Activated gamma-delta T cell treated with Interleukin-2 at 50 U/mL for 16 hours (primary cell): ENCODE measurements at places on chromosomes 16 and 17.

DNA sequence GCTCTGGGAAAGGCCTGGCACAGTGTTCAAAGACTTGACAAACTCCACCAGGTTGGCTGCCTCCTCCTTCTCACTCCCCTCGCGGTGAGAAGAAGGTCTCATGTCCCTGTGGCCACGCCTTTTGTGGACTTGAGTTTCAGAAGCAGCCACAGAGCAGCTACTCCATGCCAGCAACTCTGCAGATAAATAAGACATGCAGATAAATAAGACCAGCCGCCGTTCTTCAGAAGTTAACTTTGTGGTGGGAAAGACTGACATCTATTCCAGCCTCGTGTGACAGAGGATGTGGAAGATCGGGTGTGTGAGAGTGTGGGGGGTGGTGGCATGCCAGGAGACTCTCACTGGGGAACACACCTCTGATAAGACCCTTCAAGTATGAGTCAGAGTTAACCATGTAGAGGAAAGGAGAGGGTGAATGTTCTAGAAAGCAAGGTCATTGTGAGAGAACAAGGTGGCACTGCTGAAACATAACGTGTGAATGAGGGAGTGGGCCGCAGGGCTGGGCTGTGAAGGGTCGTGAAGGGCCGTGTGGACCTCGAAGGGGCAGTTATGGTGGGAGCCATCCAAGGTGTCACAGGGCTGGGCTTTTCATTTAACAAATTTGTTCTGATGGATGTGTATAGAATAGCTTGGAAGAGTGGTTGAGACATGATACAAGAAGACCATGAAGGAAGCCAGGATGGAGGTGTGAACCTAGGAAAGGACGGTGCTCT lies 830 bp downstream of the SPACA3 start:
- no peak for DNase-seq

DNA sequence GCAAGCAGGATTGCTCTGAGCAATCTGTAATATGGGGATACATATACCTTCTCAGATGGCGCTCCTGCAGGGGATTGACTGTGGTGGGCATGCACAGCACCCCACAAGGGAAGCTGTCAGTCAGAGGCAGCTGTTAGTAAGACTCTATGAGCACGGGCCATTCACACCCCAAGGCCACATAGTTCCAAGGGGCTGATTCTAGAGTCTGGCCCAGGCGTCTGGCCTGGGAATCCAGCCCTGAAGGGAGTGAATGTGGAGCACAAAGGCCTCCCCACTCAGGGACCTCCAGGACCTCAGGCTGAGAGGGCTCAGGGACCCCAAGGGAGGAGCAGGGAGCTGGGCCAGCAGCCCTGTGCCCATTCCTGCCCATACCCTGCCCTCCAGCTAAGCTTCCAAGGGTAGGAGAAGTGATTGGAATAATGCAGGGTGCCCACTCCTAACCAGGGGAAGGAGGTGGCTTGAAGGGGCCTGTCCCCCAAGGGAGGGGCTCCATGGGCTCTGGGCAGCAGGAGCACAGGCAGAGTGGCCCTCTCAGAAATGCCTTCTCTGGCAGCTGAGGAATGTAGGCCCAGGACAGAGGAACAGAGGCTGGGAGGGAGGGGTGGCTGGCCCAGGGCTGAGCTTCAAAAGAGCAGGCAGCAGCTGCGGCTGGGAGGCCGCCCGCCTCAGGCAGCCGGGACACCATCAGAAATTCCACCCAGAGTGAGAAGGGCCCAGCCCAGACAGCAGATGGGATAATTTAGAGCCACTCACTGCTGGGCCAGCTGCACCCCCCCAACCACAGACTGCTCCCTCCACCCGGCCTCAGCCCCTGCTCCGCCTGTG lies 48.9 kb upstream of the MRPS23 start:
- DNase-seq: no peak

- DNase-seq: no peak
Observed at GRCh38 chr17:83196973-83197880, 117.8 kb downstream of the METRNL start.

DNA sequence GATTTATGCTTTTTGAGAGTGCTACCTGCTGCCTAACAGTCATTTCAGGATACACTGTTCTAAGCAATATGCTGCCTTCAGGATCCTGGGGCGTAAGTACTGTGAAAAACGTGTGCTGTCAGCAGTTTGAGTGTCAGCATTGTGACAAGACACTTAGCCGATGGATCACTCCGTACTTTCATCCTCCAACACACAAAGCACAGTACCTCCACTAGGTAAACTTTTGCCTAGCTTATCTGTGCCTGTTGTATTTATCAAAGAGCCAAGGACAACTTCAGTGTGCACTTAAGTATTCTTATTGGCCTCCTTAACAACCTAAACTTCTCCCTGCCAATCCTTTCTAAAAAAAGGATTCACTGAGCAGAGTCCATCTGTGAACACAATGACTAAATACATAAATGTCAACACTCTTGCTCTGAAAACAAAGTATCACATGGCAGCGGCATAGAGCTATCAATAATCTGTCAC lies 33.8 kb upstream of the PHLPP2 start:
- no peak for DNase-seq

GRCh38 chr17:7039832-7040231 lies 4.0 kb downstream of the SLC16A13 start:
- no peak for DNase-seq

DNA sequence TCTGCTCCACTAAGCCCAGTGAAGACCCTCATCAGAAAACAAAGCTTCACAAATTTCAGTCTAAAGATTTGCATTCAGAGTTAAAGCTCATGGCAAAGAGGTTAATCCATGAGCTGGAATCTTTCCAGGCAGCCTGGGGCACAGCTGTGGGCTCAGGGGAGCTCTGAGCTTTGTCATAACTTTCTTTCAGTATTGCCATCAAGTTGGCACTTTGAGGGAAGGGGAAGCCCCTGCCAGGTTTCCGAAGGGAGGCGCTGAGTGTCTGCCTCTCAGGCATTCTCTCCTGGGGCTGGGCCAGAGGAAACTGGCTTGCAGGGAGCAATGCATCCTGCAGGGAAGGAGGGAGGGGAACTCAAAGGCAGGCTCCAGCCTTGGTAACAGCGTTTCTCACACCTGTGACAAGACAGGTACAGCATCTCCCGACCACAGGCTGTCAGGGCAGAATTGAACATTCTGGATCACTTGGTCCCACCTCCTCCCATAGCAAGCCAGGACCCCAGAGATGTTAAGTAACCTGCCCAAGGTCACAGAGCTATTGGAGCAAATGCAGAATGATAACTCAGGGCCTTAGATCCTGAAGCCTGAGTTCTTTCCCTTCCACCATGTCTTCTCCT lies 3.9 kb downstream of the LPO start:
- no peak for DNase-seq

- no peak for DNase-seq
Observed at GRCh38 chr17:72204742-72205141, 83.9 kb downstream of the SOX9 start.

DNA sequence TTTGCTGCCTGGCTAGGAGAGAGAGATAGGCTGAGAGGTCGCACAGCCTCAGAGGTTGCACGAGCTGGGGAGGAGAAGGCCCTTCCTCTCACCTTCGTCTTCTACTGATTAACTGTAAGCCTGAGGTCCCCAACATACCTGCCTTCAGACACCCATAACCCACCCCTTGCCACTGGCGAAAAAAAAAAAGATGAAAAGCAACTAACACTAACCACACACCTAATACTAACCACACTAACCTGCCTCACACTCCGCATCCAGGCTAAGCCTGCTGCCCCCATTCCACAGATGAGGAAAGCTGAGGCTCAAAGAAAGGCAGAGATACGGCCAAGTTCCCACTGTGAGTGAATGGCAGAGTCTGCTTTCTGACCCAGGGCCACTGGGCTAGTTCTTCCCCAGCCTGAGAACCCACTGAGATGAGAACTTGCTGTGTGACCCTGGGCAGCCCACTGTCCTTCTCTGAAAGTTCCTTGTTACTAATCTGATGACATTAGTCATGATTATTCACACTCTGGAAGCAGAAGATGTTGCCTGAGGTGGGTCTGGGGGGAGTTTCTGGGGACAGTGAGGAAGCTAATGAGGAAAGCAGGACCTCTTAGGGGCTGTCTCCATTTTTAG lies 4.6 kb downstream of the IL21R start:
- DNase-seq: no peak
